AG04449 (cell line): ENCODE measurements at places on chromosomes 6 and 20.

GRCh38 chr6:84017709-84018452 is 15.7 kb upstream of the MRAP2 start:
- no peak for DNase-seq

GRCh38 chr6:56709650-56710049 is 67.0 kb upstream of the DST start:
- DNase-seq, result no peak

DNA sequence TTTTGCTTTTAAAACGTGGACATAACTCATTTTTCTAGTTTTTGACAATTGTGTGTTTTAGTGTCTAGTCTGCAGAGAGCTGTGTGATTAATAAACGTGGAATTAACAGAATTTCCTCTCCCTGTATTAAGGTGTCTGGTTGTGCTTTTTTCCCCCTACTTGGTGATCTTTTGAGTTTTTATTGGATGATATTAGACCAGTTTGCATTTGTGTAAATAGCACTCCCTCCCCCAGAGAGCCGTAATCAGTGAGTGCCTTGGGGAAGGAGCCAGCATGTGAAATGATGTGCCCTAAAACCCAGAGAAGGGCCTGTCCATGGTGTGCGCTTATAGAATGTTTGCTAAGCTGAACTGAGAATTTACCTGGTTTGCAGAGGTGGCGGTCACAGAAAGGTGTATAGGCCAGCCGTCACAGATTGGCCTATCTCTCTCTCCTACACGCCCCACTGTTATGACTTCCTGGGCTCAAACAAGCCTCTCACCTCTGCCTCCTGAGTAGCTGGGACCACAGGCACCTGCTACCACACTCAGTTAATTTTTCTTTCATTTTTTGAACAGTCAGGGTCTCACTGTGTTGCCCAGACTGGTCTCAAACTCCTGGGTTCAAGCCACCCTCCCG is 42.4 kb downstream of the ALDH5A1 start:
- no peak for DNase-seq

- peak; percentile 44 for DNase-seq
Observed at GRCh38 chr6:137013738-137014602, 30.8 kb downstream of the IL20RA start.
